Midbrain (tissue), 1 donor: ENCODE measurements at places on chromosomes 11 and 22.

DNA sequence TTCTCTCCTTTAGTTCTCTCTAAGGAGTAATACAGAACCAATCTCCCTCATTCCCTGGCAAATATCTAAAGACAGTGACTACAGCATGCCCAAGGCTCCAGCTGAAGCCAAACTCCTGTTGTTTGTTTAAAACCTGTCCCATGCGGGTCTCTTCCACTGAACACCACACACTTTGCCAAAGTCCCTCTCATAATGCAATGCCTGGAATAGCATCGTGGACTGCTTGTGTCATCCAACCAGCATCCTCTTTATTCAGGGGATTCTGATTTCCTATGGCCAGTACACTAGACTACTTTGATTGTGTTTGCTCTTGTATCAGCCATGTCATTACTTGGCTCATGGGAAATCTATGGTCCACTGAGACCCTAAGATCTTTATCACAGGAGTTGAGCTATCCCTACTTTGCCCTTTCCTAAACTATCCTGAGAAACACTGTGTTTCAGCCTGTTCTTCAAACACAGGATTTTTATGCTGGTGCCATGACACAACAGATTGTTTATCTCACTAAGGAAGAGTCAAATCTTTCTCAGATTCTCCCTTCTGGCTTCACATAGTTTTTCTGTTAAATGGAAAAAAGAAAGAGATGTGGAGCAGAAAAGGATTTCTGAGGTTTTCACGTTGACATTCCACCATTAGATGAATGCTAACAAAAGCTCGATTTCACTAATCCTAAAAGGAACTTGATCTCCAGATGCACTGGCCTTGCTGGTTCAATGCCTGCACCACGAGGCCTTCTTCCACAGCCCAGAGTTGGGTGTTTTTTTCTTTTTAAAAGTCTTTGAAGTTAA lies 15.9 kb upstream of the IRAG1 start:
- no peak for DNase-seq

- peak; percentile 19 for DNase-seq
These were observed 54.6 kb downstream of the MCM5 start for GRCh38 chr22:35454416-35455054.

DNA sequence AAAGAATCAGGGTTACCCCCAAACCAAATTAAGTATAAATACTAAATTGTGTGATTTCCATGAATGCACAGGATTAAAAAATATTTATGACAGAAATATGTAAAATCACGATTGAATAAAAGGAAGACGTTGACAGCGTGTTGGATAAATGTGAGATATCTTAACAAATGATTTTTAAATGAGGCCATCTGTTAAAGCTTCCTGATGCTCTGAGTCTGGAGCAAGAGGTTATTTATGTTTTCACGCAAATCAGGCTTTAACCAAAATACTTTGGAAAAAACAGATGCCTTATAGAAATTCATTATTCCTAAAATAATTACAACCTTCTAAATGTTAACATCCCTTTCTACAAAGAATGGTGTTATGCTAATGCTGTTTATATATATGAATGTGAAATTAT lies 123.3 kb downstream of the PAX6 start:
- no peak for DNase-seq

DNA sequence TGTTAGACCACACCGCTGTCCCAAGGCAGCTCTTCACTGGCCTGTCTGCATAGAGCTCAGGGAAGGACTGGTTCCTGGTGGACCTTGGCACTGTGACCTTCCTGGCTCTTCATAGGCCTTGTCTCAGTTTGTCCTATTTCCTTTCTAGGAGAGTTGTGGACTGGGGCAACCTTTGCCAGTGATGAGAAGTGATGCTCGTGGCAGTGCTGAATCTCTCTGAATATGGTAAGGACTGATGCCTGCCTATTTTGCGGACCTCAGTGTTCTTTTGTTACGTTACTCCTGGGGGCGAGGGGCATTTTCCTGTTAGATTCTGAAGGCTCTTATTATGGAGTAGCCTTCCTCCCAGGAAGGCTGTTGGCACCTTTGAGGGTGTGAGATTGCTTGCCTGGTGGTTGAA lies 24.2 kb downstream of the CABIN1 start:
- DNase-seq = no peak

- no peak for DNase-seq
These were observed 3.7 kb upstream of the CLCF1 start for GRCh38 chr11:67376873-67377808.

DNA sequence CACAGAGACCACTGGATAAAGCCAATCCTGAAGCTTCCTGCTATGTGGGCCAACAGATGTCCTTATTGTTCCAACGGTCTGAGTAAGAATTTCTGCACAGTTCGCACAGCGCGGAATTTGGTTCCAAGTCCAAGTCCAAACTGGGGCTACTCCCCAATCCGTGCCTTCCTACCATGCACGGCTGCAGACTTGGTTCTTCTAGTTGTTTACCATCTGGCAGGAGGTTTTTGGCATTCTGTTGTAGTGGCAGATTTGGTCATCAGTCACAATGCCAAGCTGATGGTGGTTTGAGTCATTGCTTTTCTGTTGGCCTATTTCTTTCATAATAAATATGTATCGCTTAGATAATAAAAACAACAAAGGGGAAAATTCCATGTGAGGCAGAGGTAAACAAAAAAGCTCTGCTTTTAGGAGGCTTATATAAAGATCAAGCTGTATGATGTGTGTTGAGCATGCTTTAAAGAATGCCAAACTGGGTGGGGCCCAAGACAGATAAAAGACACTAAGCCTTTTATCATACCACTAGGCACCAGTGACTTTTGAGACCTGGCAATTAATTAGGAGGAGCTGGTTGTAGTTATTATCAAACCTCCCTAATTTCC lies 52.5 kb upstream of the SYN3 start:
- no peak for DNase-seq

DNA sequence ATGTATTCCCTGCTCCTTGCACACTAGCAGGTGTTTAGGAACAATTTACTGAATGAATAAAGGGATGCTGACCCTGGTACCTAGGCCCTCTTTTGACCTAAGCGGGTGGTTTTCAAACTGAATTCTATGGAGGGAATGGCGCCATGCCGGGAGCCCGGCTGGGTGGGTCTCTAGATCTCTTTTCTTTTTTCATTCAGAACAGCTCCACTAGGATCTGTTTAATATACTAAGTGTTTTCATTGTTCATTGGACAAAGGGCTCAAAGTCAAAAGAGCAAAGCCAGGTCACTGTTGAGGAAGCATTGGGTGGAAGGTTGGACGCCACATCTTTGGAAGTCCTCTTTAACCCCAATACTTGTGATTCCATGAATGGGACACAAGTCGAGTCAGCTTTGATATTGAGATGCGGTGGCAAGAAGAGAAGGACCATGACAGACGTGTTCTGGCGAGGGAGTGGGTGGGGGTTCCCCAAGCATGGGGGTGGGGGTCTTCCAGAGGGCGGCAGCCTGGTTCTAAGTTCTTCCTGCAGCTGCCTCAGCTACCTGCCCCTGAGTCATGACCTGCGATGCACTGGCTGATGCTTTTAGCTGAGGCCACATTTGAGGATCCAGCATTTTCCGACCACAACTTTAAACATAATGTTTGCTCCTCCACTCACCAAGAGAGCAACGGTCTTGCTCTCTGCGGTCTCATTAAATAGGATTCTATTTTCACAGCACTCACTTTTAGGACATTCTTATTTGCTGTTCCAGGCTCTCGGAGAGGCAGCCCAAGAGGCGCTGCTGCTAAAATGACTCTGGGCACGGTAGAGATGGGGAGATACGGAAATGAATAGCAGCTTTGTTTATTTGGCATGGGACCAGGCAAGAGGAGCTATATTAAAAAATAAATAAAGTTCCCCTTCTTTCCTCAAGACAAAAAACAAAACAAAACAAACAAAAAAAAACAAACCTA lies 100.6 kb downstream of the FBXO7 start:
- no peak for DNase-seq

GRCh38 chr11:35168671-35169070 lies 29.7 kb downstream of the CD44 start:
- DNase-seq = no peak

DNA sequence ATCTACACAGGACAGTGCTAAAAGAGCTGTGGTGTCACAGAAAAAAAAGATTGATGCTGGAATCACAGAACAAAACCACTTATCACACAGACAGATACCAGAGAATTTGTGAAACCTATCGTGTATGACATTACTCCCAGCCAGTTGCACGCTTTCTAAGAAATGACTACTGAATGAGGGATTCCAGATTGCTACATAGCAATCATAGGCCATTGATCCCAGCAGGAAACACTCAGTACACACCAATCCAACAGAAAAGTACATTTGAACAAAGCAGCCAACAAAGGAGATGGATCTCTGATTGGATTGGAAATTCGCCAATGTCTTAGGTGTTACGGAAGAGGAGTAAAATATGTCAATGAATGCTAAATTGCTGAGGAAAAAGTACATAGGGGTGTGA lies 4.8 kb upstream of the OR8H1 start:
- no peak for DNase-seq
